ENCODE measurements at places on chromosomes 5 and 9.

GRCh38 chr9:899440-900184, 58.1 kb downstream of the DMRT1 start:
- DNase-seq: no peak

GRCh38 chr5:137342764-137343163, 156.4 kb downstream of the SPOCK1 start:
- DNase-seq: no peak

DNA sequence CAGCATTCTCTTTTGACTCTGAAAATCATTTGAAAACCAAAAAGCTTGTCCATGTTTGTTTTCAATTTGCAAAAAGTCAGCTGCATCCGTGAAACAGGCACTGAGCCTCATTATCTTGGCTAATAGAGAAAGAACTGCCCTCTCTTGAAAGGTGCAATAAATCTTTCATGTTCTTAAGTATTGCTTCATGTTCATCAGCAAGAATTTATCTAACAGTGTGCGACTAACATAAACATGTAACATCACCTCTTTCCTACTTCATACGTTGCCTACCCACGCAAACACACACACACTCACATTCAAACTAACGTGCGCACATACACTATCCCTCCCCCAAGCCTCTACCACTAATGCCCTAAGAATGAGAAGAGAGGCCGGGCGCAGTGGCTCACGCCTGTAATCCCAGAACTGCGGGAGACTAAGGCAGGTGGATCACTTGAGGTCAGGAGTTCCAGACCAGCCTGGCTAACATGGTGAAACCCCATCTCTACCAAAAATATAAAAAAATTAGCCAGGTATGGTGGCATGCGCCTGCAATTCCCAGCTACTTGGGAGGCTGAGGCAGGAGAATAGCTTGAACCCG, 629.7 kb upstream of the ZNF608 start:
- no peak for DNase-seq

GRCh38 chr9:91274949-91275492, 86.7 kb downstream of the AUH start:
- no peak for DNase-seq

GRCh38 chr9:97571664-97572063, 61.5 kb downstream of the TSTD2 start:
- DNase-seq: no peak

DNA sequence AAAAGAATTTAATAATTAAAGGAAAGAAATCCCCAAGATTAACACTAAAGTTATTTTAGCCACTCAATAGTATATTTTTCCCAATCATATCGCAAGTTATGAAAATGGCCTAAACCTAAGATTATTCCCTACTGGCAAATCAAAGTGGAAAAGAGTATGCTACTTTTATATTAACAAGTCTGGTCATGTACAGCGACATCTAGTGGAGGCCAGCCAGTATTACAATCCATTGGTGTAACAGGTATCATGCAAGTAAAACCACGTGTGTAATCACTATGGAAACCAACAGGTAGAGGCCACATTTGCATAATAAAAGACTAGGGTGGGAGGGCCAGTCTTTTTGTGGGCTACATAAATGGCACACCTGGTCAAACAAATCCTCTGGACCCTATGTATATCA, 976.4 kb upstream of the CDH9 start:
- DNase-seq: no peak

- DNase-seq: no peak
These were observed 40.9 kb upstream of the POC5 start for GRCh38 chr5:75758116-75758515.

GRCh38 chr9:129490583-129491486, 130.1 kb downstream of the C9orf50 start:
- no peak for DNase-seq

GRCh38 chr9:14960881-14961280, 50.7 kb upstream of the FREM1 start:
- DNase-seq: no peak

DNA sequence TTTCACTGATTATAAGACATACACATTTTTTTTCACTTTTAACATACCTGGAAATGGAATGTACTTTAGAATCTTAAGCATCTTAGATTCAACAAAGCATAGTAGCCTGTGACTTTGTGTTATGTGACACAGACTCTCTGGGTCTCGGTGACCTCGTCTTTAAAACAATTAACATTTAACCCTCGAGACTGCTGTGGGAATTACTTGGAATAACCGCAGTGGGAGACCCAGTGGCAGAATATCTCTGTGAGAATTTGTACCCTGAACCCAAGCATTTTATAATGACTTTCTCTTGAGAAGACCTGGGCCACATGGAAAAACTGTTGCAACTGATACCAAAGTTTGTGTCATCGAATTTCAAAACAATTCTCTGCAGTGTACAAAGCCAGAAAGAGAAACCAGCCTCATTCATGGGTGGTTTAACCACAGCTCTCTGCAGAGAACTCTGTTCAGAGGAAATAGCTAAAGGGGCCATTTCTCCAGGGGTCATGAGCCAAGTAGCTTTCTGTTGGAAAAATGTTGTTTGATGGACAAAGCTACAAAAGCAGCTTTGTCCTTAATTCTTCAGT, 10.0 kb upstream of the RETREG1 start:
- no peak for DNase-seq

- no peak for DNase-seq
These were observed 69.9 kb downstream of the C9orf57 start for GRCh38 chr9:71990466-71990865.

GRCh38 chr5:622359-622758, 10.2 kb downstream of the CEP72 start:
- DNase-seq: no peak

DNA sequence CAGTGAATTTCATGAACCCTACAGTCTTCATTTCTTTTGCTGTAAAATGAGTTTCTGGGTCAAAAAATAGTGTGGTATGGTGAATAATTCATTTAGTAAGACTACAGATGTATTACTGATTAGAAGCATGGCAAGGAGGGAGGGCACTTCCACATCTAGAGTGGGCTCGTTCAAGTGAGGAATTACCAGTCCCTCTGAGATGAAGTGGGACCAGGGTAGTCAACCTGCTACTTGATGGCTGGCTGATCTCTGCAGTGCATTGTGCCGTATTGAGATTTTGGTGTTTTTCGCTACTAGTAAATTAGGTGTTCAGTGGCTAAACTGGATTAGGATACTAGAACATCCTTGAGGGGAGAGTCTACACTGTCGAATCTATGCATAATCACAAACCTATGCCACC, 10.8 kb downstream of the CDC37L1 start:
- DNase-seq: no peak

- no peak for DNase-seq
These were observed 18.8 kb downstream of the NANS start for GRCh38 chr9:98075332-98075805.

DNA sequence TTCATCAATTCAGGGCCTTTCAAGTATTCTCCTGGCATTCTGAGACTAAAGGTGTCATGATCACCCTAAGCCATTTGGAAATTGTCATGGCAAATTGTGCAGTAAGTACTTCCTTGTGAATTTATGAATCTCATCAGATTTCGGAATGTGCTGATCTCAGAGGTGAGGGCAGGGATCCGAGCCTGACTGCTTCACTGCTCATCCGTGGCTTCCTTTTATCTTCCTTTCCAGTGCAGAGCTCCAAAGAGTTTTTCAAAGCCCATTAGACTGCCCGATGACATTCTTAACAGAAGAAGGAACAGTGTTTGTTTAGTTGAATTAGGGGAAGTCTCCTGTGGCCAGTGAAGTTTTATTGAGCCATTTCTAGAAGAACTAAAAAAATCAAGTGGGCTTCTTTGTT, 182.8 kb upstream of the GDNF start:
- no peak for DNase-seq

GRCh38 chr9:215631-216155, 1.0 kb downstream of the DOCK8 start:
- DNase-seq: no peak

DNA sequence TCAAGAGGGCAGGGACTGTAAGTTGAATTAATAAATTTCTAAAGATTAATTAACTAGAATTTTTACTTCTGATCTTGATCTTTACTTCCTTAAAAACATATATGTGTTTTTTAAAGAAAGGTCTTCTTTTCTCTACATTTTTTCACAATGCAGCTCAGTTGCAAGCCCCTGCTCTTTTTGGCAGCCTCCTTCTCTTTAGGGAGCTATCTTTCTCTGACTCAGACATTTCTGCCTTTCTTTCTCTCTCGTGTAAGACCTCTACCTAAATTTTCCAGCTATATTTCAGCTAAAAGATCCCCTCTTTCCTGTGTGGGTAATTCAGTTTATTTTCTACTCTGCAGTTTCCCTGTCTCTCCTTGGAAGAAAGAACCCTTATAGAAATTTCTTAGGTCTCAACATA, 38.3 kb upstream of the SNCAIP start:
- no peak for DNase-seq

- no peak for DNase-seq
These were observed 114.8 kb downstream of the GNAQ start for GRCh38 chr9:77916820-77917219.

GRCh38 chr5:66565878-66566277, 30.3 kb upstream of the MAST4 start:
- no peak for DNase-seq

DNA sequence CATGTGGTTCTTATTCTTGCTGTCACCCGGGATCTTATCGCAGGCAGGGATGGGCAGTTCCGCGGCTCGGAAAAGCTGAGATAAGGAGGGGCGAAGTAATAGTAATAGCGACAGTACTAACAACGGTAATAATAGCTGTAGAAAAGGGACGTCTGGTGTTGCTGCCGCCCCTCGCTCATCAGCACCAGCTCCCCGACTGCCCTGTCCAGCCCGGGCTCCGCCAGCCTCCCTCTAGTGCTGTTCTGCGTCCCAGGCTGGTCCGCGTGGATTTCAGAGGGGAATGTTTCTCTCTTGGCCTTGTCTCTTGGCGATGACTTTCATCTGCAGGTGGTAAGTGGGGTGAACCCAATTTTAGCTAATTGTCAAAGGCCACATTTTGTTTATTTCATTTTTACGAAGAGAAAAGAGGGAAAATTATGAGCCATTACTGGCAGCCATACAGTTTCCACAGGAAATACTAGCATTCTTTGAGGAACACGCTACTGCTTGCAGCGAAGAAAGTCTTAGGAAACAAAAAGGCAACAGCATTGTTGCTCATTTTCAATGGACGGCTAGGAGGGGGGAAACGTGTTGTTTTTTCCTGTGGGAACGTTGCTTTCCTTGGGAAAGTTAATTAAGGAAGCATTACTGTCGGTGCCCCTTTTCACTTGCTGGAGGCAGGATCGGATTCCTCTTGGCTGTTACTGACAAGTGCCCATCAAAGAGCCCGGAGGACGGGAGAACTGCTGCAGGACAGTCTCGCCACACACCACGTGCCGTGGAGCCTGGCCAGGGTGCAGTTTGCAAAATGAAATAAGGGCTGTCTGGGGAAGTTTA, 762 bp downstream of the SNCAIP start:
- DNase-seq: no peak

DNA sequence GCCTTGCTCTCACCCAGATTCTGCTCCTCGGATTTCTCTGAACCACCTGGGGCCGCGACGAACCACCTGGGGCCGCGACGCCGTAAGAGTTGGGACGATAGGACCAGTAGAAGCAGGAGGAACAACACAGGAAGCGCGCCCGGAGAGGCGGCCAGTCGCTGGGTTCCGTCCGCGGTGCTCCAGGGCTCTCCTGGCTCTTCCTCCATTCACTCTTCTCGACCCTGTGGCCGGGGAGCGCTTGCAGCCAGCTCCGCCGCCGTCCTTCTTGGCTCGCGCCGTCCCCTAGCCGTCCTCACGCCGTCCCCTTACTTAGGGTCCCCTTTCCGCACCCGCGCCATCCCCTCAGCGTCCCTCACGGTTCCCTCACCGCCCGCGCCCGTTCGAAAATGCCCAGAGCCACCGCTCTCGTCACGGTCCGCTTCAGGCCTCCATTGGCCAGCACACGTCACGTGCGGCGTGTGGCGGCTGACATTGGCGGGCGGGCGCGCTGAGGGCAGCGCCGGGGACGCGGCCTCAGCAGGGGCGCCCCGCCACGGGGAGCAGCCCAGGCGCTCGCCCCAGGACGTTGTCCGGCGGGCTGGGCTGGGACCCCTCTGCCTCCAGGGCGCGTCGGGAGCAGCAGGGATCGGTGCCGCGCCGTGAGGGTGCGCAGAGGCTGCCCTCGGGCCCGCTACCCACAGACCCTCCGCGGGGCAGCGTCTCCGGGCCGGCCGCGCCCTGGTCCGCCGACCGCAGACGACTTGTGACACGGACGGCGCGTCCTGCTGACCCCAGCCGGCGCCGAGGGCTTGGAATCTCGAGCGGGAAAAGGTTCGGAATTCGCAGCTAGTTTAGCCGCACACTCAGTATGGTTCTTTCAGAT, 53.7 kb upstream of the PTPDC1 start:
- DNase-seq: peak; percentile 19

GRCh38 chr5:17803971-17804370, 169.7 kb downstream of the TAF11L14 start:
- DNase-seq: no peak
